ENCODE measurements at places on chromosomes 12 and 14. TPM values are rescaled to one million over a fixed set of nuclear protein-coding genes. Genes with fewer than 3 reads are reported as not detected.

DNA sequence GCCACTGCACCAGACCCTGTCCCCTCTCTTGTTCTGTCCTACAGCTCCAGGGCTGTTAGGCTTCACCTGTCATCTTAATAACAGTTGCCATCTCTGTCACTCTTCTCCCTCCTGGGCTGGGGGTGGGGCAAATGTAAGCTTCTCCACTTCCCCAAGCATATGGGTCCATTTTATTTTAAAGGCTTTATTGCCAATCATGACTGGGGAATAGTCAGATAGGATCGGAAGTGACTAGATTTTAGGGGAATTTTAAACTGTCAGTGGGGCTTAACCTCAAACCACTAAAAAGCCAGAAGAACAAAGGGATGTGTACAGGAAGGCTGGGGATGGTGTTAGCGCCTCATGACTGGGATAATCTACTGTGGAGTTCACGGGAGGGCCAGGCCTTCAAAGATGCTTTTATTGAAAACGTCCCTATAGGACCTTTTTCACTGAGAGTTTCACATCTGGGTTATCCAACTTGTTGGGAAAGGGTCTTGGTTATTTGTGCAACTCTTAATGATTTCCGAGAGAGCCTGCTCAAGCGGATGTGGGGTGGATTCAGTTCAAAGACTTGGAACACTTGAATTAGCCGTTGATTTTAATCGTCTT lies 41.6 kb downstream of the CHST11 start:
- no peak for ATAC-seq

DNA sequence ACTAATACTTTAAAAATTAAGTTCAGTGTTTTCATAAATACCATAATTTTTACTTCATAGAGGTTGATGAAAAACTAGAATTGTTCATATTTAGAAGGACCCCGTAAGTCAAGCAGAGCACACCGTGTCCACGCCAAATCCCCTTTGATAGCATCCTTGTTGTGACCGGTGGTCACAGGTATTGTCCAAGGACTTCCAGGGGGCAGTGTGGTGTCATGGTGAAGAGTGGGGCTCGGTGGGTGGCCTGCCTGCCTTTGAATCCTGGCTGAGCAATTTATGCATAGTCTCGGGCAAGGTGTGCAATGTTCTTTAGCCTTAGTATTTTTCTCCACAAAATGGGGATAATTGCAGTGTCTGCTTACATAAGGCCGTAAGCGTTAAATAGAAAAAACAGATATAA lies 169.9 kb downstream of the KTN1 start:
- ATAC-seq = no peak

GRCh38 chr12:115374480-115375185 lies 690.7 kb upstream of the TBX3 start:
- ATAC-seq = no peak

DNA sequence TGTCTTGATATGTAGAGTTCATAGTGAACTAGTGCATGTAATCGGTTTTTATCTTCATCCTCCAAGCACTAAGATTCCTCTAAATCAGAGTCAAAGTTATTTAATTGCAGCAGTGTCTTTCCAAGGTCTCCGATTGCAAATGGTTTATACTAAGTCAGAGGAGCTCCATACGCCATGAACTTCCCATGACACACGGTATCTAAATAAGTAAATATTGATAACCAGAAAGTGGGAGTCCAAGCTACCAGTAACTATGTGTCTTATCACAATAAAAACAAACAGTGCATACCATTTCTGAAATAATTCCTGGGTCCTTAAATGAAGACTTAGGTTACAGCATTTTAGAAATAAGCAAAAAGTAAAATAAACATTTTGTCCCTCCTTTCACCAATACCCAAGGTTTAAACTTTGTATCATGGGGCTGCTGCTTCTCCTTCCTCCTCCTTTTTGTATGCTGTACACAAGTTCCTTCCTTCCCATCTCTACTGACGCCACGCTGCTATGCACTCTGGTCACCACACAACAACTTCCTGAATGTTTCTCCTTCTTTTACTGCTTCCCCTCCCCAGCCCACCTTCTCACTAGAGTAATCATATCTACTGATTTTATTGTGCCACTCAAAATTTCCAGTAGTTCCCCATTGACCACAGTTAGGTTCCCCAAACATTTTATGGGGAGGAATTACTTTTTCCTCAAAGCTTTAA lies 10.7 kb downstream of the NR1H4 start:
- ATAC-seq = no peak

- no peak for ATAC-seq
Observed at GRCh38 chr14:63788011-63788933, 60.4 kb upstream of the SGPP1 start.

DNA sequence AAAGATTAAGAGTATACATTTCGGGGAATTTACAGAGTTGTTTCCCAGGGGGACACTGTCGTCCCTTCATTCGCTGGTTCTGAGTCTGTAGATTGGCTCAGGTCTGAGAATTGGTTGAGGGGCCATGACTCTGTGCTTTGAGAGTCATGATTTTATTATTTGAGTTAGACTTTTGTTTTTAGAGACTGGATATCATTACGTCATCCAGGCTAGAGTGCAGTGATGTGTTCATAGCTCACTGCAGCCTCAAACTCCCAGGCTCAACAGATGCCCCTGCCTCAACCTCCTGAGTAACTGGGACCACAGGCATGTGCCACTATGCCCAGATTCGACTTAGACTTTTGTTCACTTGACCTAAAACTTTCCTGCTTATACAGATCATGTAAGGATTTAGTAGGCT lies 112.3 kb upstream of the C14orf180 start:
- ATAC-seq = no peak

DNA sequence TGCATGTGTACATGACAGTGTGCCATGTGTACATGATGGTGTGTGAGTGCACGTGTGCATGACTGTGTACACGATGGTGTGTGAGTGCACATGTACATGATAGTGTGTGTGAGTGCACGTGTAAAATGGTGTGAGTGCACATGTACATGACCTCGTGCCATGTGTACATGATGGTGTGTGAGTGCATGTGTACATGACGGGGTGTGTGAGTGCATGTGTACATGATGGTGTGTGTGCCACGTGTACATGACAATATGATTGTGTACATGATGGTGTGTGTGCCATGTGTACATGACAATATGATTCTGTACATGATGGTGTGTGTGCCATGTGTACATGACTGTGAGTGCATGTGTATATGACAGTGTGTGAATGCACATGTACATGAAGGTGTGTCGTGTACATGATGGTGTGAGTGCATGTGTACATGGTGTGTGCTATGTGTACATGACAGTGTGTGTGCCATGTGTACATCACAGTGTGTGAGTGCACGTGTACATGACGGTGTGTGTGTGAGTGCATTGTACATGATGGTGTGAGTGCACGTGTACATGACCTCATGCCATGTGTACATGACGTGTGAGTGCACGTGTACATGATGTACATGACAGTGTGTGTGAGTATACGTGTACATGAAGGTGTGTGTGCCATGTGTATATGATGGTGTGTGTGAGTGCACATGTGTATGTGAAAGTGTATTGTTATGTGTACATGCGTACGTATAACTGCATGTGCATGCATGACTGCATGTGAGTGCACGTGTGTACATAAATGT lies 46.3 kb downstream of the FBRSL1 start:
- no peak for ATAC-seq

DNA sequence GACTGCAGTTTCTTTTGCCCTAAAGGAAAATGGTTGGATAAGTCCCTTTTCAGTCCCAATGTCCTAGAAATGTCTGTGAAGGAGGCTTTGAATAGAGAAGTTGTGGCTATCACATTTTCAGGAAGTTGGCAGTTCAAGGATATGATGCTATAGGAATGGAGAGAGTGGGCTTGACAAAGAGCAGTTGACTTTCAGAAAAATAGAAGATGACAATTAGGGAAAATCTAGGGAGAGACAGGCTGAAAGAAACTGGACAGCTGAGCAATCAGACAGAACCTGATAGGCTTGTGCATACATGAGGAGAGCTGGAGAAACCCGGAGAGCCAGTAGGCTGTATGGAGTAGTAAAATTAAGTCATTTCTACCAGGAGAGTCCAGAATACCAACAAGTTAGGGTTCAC lies 50.5 kb downstream of the LMNTD1 start:
- no peak for ATAC-seq

DNA sequence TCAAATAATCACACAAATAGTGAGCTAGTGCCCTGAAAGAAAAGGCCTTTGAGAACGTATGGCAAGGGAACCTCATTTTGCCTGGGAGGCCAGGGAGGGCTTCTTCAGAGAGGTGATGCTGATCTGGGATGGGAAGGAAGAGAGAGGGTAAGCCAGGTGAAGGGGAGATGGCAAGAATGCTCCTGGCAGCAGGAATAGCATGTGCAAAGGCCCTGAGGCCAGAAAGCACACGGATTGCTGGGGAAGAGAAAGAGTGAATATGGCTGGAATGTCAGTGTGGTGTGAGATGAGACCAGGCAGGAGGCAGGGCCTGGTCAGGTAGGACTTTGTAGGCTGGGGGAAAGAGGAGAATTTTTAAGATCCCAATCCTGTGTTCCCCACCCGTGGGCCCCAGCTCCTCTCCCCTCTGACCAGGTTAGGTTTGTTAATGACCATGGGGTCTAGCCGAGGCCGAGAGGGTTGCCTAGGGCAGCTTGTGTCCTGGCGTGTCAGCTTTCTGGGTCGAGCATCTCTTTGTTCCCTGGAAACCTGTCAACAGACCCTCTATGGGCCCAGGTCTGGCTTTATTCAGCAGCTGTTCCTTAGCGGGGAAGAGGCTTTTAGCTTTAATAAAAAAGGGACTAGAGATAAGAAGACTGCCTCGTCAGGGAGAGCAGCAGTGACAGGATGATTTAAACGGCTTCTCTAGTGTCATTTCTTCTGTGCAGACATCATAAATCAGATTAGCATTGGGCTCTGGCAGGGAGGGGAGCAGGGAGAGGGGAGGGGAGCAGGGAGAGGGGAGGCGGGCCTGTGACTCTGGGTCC lies 123.4 kb downstream of the ADCK1 start:
- no peak for ATAC-seq

DNA sequence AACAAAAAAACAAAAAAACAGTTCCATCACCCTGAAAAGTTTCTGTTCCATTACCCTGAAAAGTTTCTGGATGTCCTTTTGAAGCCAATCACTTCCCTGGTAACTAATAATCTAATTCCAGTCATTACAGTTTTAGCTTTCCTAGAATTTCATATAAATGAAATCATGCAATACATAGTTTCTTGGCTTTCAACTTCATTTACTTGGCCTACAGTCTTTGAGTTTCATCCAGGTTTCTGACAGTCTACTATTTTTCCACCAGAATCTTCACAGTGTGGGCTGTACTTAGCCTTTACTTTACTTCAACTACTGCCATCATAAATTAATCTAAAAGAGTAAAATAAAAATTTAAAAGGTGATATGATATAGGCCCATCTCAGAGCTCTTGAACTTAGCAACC lies 55.5 kb downstream of the RPS6KA5 start:
- no peak for ATAC-seq

GRCh38 chr12:22733756-22734155 lies 108.8 kb downstream of the ETNK1 start:
- ATAC-seq = no peak

- no peak for ATAC-seq
Observed at GRCh38 chr12:12070674-12071656, at the start of gene BCL2L14. Gene BCL2L14, plus strand, starts transcription at chr12:12070939. Its CDS starts 8,367 bp downstream, at chr12:12079306.

DNA sequence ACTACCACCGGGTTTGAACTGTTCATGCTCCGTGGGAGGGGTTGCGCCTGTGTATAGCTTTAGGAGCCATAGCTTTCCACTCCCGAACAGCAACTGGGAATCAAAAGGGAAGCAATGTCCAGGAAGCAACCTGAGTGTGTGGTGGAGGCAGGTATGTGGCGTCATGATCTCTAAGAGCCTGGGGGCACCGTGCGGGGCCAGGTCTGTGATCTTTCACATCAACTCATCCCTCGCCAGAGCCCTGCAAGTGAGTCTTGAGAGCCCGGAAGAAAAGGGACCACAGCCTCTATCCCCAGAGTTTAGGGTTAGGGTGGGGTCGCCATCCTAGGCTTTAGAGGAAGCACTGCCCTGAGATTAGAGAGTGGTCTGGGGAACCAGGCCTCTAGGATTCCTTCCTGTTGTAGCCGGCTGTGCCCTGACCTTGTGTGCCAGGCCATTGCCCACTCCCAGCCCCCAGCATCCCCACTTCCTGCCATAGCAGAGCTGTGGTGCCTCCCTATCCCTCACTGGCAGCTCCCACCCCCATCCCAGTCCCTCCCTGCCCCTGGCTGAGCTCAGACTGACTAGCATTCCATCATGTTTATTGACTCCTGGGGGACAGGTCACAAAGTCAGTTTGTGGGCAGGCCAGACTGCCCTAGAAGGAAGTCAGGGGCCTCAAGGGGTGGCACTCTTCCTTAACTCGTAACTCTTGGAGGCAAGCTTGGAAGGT lies 745 bp upstream of the ADCY4 start:
- no peak for ATAC-seq

DNA sequence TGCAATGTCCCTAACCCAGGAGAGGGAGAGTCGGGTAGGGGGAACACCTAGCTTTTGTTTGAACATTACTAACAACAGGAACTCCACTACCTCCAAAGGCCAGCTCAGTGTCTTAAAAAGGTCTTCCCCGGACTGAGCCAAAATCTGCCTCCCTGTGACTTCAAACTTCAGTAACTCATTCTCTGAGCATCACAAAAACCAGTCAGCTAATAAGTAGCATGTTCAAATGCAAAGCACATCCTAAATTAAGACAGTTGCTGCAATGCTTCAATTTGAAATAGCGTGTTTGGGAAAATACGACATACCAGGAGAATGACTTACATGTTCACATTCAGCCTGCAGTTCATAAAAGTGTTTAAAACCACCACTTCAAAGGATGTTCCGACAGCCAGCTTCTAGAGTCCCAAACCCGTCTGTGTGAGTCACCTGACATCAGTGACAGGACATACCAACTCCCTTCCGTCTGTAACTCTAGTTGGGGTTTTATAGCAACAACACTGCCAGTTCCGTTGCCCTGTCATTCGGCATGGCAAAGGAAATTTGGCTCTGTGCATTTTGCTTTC lies 13.0 kb downstream of the ZFP36L1 start:
- ATAC-seq = peak; percentile 37

- peak; percentile 24 for ATAC-seq
Observed at GRCh38 chr14:85531141-85531586, 1.2 kb downstream of the FLRT2 start.

- ATAC-seq = no peak
Observed at GRCh38 chr12:52089491-52089890, 10.0 kb downstream of the SMIM41 start.

- ATAC-seq = no peak
Observed at GRCh38 chr12:107843351-107844311, 69.1 kb downstream of the ASCL4 start.

- no peak for ATAC-seq
Observed at GRCh38 chr14:77979171-77979570, 179.3 kb downstream of the ADCK1 start.

LIN7A gene
- 50.6 TPM for total RNA-seq

CLEC4C gene
- total RNA-seq = not detected

OGFOD2 gene
- 9.1 TPM for total RNA-seq

AKAP6 gene
- 65.4 TPM for total RNA-seq

FAM186B gene
- total RNA-seq = not detected

BAZ1A gene
- total RNA-seq = 19.3 TPM

ADAMTS20 gene
- total RNA-seq = not detected

Data from gastroesophageal sphincter (tissue), 4 donors.